ENCODE measurements at places on chromosomes 11 and 22.

- DNase-seq = no peak
These were observed 2.9 kb upstream of the NNMT start for GRCh38 chr11:114293201-114293711.

GRCh38 chr11:100930185-100930778, 199.3 kb downstream of the PGR start:
- DNase-seq = peak; percentile 41

- no peak for DNase-seq
These were observed 92.8 kb upstream of the APOA1 start for GRCh38 chr11:116930177-116930576.

- DNase-seq = no peak
These were observed 132.4 kb upstream of the ANO3 start for GRCh38 chr11:26199331-26200095.

DNA sequence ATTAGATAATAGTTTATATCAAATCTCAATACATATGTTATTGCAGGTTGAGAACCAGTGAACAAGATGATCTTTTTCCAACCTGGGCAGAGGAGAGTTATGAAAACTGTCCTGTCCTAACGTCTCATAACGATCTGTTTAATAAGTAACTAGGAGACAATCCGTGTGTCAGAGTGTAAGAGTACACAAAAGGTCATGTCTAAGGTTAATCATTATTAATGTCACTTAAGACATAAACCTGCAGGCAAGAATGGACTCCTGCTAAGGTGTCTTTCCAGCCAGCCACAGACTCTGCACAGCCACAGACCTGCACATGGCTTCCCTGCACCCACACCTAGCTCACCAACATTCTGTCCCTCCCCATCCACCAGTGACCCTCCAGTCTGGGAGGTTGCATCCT, 10.1 kb downstream of the SLC5A4 start:
- DNase-seq = no peak

- peak; percentile 8 for DNase-seq
These were observed 22.1 kb downstream of the GGTLC2 start for GRCh38 chr22:22666307-22667091.

DNA sequence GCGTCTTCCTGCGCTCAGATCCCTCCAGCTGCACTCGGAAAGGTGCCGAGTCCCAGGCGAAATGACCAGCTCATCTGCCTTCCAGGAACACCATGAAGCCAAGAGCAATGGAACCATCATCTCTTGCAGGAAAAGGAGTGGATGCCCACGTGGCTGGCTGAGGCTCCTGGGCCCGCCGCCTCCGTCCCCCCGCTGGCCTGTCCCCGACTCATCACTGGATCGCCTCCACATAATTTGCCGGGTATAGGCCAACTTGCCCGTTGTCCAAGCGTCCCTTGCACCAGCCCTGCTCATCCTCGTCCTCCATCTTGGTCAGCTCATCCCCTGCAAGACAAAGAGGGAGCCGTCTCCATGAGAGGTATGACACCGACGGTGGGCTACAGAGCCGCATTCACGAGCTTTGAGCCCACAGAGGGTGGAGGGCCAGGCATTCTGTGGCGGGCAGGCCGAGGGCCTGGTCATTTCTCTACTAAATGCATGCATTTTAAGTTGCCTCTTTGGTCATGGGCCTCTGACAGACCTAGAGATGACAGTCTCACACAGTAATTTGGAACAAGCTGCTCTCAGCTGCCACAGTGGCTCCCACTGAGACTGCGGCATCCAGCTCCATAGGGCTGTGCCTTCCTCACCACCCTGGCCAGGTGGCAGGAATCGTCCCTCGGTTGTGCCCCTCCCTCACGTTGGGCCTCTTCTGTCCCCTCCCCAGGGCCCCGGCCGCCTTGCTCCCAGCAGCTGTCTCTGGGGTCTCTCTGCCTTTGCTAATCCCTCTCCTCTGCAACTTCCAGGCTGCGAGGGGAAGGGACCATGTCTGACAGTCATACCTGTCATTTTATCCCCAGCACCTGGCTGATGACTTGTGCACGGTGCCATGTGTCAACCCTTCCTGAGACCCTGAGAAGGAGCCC, 14.3 kb upstream of the ARFGAP3 start:
- DNase-seq = no peak

DNA sequence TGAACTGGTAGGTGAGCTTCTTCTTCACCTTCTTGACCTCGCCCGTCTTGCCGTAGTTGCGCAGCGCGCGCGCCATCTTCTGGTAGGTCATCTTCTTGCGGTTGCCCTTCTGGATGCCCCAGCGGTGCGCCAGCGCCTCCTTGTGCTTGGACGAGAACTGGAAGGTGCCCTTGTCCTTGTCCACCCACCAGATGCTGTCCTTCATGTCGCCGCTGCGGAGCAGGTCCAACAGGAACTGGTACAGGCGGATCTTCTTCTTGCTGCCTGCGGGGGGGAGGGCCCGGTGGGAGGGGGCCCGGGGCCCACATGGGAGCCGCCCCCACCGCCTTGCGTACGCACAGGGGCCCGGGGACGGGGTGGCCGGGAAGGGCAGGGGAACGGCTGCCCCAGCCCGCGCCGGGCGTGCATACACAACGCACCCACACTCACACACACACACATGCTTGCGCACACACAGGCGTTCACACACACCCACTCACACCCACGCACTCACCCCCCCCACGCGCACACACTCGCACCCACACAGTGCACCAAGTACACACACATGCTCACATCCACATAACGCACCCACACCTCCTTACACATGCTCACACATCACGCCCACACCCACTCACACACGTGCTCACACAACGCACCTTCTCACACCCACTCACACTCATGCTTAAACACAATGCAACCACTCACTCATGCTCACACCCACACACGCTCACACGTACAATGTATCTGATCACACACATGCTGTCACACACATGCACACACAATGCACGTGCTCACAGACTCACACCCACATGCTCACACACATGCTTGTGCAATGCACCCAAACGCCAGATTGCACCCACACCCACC, 3.0 kb upstream of the MYBPC3 start:
- peak; percentile 81 for DNase-seq

GRCh38 chr22:44600207-44600785, 101.7 kb upstream of the PRR5 start:
- DNase-seq = no peak

DNA sequence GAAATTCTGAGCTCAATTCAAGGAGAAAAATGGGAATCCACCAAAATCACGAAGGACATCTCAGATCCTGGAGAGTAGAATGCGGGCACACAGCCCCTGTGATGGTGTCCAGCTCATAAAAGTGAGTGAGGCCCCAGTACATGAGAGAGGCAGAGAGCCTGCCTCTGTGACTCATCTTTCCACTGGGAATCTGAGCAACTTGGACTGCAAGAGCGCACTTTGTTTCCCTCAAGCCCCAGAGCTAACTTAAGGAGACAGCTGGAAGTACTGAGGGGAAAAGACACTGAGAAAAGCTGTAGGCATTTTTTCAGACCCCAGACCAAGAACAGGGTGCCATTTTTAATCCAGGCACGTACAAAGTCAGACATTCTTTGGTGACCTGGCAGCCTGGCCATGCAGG, 273.7 kb downstream of the C11orf87 start:
- no peak for DNase-seq

DNA sequence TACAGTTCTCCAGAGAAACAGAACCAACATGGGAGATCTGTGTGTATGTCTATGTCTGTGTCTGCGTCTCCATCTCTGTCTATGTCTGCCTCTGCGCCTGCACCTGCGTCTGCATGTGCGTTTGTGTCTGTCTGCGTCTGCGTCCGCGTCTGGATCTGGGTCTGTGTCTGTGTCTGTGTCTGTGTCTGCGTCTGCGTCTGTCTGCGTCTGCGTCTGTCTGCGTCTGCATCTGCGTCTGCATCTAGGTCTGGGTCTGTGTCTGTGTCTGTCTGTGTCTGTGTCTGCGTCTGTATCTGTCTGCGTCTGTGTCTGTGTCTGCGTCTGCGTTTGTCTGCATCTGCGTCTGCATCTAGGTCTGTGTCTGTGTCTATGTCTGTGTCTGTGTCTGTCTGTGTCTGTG, 88.4 kb upstream of the SLC22A12 start:
- DNase-seq = no peak

DNA sequence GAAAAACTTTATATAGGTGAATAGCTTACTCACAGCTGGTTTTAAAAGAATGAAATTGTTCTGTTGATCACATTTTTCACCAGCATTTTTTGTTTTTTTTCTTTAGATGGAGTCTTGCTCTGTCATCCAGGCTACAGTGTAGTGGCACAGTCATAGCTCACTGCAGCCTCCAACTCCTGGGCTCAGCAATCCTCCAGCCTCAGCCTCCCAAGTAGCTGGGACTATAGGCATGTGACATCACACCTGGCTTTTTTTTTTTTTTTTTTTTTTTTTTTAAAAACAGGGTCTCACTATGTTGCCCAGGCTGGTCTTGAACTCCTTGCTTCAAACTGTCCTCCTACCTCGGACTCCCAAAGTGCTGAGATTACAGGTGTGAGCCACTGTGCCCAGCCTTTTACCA, 3.6 kb downstream of the PACS1 start:
- no peak for DNase-seq

- DNase-seq = no peak
These were observed 71.5 kb downstream of the LINC01488 start for GRCh38 chr11:69552951-69553350.

- no peak for DNase-seq
These were observed 14.8 kb downstream of the TOP3B start for GRCh38 chr22:21967693-21968271.

- DNase-seq = peak; percentile 90
These were observed 11.3 kb downstream of the TRIM66 start for GRCh38 chr11:8671193-8671612.

DNA sequence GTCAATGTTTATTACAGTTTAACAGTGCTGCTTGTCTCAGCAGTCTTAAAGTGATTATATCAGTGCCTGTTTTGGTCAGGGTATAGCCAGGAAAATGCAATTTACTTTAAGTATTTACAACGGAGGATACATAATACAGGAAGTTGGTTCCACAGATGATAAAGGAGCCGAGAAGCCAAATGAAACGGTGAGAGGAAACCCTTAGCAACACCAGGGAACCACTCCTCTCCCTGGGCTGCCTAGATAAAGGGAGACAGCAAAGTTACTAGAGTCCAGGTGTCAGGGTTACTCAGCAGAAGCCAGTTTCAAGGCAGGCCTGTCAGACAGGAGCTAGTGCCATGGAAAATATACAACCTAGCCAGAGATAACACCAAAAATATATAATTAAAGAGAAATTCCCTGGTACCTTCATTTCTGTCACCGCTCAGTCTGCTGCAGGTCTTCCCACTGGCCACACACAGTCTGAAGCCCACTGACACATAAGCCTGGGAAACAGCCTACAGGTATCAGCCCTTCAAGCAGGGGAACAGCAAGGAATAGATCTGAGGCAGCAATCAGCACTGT, 55.5 kb downstream of the FAM76B start:
- no peak for DNase-seq

GRCh38 chr22:33789690-33790253, 130.5 kb downstream of the LARGE1 start:
- no peak for DNase-seq

- no peak for DNase-seq
These were observed 62.1 kb upstream of the AMOTL1 start for GRCh38 chr11:94705891-94706615.

DNA sequence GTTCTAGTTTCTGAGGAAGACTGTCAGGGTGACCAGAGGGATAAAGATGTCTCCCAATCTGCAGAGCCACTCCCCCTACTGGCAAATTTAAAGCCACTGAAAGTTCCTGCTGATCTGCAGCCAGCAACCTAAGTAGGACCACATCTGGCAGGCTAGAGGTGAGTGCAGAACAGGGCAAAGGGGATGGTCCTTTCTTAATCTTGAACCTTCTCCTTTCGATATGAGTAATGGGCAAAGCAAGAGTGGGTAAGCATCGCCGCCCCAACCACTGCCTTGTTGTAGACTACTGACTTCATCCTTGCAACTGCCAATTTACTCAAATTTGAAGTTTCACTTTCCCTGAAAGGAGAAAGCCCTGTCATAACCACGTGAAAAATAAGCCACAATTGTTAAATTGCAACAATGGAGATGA, 30.7 kb downstream of the SCUBE2 start:
- no peak for DNase-seq

- DNase-seq = no peak
These were observed 57.9 kb upstream of the PARVA start for GRCh38 chr11:12319461-12319951.

DNA sequence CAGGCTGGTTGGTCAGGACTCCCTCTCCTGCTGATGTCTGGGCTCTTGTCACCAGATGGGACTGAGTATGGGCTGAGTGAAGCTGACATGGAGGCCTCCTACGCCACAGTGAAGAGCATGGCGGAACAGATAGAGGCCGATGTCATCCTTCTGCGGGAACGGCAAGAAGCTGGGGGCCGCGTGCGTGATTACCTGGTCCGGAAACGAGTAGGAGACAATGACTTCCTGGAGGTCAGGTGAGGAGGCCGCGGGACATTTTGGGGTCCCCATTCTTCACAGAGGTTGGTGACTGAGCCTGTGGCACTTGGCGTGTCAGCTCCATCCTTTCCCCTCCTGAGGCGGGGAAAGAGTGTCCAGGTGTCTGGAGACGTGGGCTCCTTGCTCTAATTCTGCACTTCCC, 10.1 kb downstream of the GTPBP1 start:
- no peak for DNase-seq

GRCh38 chr11:13208921-13209320, 68.7 kb upstream of the BMAL1 start:
- DNase-seq = no peak

DNA sequence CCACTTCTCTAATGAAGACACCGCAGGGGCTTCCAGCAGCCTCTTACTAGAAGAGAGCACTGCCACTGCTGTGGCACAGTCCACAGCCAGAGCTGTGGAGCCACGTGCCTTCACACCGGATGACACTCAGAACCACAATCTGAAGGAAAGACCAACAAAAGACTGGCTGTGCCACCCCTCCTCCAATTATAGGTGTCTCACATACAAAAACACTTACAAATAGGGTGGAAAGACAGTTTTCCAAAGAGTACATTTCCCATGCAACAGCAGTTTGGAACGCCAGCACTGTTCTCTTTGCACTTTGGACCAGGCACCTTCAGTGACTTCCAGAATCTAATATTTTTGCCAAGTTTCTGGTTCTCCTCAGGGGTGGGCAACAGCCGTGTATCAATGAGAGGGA, 38.0 kb upstream of the SLC25A1 start:
- no peak for DNase-seq

DNA sequence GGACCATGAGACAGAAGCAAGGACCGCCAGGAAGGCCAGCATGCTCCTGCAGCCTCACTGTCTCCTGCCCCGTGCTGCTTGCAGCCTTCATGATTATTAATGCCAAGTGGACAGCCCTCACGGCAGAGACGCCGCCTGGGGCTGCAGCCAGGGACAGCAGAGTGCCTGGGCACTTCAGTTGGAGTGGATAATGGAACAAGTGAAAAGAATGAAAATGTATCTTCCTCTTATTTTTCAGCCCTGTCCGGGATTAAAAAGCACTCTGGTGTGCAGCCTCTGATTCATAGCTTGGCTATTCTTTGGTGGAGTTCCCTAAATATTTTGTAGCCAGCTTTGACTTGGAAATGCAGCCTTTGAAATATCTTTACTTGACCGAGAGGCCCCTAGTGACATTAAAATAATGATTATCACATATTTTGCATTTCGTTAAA, 1404.2 kb downstream of the BRD1 start:
- no peak for DNase-seq

GRCh38 chr11:57399221-57399620, 8.8 kb upstream of the PRG2 start:
- DNase-seq = no peak

- DNase-seq = peak; percentile 7
These were observed 9.0 kb upstream of the DLAT start for GRCh38 chr11:112016088-112016764.

All from AG09319 (cell line).